ENCODE measurements at places on chromosomes 1 and 21.

GRCh38 chr1:89847191-89847729, 26.4 kb downstream of the LRRC8D start:
- no peak for DNase-seq

DNA sequence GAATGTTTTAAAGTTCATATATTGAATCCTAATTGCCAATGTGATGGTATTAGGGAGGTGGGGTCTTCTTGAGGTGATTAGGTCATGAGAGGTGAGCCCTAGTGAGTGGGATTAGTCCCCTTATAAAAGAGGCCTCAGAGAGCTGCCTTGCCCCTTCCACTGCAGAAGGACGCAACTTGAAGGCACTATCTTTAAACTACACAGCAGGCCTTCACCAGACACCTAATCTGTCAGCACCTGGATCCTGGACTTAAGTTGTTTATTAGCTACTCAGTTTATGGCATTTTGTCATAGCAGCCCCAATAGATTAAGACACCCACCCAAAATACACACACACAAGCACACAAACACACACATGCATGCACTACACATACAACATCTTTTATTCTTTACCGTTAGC, 61.4 kb downstream of the DAB1 start:
- DNase-seq = no peak

GRCh38 chr1:22816803-22817202, 106.2 kb downstream of the EPHB2 start:
- DNase-seq = no peak

DNA sequence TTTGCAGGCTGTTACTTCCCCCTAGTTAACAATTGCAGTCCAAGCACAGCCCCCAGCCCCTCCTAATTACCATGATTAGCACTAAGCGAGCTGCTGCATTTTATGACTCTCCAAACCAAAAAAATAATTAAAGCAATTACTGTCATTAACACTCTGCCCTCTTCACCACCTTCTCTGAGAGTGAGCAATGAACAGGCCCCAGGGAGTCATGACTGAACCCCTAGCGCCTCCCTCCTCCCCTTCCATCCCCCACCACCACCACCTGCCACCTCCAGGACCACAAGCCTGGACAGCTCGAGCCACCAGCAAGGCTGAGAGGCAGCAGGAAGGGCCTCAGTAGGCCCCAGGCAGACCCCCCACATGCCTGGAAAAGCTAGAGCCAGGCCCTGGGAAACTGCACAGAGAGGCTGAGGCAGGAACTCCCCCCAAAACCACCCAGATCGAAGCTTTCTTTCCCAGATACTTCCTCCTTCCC, 35.5 kb upstream of the ZC3H12A start:
- no peak for DNase-seq

DNA sequence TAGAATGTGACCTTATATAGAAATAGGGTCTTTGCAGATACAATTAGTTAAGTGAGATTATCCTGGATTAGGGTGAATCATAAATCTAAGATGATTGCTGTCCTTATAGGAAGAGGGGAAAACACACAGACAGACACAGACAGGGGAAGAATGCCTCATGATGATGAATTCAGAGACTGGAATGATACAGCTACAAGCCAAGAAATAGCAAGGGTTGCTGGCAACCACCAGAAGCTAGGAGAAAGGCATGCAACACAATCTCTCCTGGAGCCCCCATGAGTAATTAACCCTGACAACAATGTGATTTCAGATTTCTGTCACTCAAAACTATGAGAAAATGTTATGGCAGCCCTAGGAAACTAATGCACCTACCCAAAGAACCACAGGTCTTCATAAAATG, 19.1 kb upstream of the PPIH start:
- no peak for DNase-seq

- no peak for DNase-seq
Observed at GRCh38 chr1:4292861-4293260, 361.5 kb upstream of the AJAP1 start.

GRCh38 chr1:236922190-236922589, 82.1 kb downstream of the MT1HL1 start:
- DNase-seq = no peak

DNA sequence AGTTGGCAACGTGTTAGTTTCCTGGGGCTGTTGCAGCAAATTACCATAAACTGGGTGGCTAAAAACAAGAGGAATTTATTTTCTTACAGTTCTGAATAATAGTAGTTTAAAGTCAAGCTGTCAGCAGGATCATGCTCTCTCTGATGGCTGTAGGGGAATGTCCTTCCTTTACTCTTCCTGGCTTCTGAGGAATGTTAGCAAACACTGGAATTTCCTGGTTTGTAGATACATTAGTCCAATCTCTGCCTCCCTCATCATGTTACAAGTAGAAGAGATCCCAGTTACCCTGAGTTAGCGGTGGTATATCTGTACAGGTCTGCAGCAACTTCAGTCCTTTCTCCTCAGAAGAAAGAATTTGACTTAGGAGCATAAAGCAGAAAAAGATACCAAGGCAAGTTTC, 2249.1 kb downstream of the NCAM2 start:
- no peak for DNase-seq

DNA sequence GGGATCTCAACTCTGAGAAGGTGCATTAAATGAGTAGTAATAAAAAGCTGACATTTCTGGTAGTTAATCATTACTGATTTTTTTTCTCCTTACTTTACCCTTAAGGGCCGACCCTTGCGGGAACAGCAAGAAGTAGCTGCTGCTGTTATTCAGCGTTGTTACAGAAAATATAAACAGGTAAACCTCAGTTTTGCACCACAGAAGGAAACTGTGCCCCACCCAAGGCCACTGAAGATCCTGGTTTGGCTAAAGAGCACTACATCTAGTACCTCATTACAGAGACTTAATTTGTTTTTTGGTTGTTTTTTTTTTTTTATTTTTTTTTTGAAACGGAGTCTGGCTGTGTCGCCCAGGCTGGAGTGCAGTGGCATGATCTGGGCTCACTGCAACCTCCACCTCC, 23.5 kb upstream of the VAMP3 start:
- no peak for DNase-seq

- DNase-seq = no peak
Observed at GRCh38 chr1:71785000-71785399, 497.3 kb downstream of the NEGR1 start.

DNA sequence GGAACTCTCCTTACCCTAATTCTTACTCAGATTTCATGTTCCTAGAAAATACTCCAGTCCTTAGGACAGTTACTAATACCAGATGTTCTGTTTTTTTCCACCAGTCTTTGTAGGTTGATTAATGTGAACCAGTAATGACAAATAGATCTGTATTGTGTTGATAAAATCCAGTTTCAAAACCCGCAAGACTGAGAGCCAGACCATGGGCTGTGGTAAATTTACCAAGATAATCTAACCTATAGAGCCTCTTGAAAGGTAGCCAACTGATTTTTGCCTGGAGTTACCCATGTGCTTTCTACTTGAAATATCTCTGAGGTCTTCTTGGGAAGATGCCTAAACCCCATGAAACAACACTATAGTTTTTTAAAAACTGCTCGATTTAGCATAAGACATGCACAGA, 46.5 kb upstream of the CDC7 start:
- DNase-seq = no peak

- no peak for DNase-seq
Observed at GRCh38 chr1:181011301-181012202, 11.1 kb downstream of the STX6 start.

DNA sequence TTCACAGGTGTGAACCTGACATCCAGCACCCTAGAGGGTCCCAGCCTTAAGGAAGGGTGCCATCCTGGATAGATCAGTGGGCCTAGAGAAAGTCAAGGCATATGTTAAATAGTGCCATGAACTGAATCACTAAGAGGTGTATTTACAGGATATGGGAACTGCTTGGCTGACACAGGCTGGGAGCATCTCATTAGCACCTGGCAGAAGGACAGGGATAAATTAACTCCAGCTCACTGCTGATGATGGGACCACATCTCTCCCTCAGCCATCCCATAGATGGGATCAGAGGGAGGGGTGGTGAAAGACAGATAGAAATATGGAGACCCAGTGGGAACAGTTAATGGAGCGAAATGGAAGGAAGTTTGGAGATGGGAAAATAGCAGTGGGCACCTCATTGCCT, 122.0 kb downstream of the IGSF21 start:
- DNase-seq = no peak

- DNase-seq = no peak
Observed at GRCh38 chr21:14741256-14741655, 195.1 kb upstream of the SAMSN1 start.

DNA sequence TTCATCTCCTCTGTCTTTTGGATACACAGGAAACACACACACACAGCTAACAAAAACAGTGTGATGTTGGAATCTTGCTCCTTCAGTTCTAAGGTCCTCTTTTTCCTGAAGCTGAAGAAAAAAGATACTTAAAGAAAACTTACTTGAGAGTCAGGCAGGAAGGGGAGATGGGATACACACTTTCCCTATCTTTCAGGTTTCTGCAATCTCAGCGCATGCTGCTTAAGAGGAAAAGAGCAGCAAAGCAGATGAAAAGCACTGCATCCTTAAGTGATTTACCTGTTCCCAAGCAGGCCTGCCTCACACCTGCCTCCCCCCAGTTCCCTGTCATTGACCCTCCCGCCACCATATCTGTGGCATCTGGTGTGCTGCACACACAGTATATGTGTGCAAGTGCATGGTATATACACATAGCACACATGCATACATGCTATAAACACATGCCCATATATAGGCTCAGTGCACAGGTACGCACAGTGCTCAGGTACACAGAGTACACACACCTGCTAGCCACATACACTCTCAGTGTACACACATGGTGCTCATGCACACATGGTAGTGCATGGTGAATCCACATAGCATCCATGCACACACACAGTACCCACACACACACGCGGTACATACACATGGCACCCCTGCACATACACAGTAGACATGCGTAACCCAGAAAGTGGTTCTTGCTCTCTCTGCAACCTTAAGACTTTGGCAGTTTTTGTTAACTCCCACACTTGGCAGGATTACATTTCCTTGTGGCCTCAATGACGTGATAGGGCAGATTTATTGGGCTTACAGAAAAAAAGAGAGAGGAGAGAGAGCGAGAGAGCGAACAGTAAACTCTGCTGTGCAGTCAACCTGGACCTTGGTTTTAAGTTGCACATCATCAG, 166.9 kb downstream of the TOMM20 start:
- peak; percentile 40 for DNase-seq

GRCh38 chr21:38848187-38848609, 42.5 kb downstream of the ETS2 start:
- DNase-seq = no peak

GRCh38 chr1:15941899-15942660, 33.8 kb downstream of the ZBTB17 start:
- peak; percentile 40 for DNase-seq

DNA sequence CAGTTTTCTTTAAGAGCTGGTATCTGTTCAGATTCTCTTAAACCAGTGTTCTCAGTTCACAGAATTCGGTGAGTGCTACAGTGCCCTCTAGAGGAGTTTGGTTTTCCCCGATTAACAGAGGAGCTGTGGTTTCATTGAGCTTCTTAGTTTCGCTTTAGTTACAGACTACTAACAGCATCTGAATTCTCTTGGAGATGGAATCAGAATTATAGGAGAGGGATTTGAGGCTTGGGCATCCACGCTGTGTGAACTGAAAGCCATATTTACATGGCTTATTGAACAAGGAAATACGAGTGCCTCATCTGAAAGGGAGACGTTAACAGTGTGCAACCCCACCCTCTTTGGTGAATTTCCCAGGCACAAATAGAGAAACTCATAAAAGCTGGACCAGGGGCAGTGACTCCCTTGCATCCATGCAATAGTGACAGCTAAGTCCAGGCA, 202.0 kb downstream of the USH2A start:
- peak; percentile 51 for DNase-seq

DNA sequence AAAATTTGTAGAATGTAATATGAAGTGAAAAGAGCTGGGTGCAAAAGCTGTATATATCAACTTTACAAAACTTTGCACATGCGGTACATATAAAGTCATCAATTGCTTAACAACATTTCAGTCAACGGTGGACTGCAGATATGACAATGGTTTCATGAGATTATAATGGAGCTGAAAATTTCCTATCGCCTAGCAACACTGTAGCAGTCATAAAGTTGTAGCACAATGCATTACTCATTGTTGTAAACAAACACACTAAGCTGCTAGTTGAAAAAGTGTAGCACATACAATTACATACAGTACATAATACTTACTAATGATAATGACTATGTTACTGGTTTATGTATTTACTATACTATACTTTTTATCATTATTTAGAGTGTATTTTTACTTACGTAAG, 64.0 kb downstream of the RGS7 start:
- DNase-seq = no peak

Data from ecto neural progenitor cell (in vitro differentiated cells).